ENCODE measurements at places on chromosomes 1 and 21. TPM values are rescaled to one million over a fixed set of nuclear protein-coding genes. Genes with fewer than 3 reads are reported as not detected.

Gene OLIG2
- not detected for total RNA-seq

Gene DCST1
- total RNA-seq = not detected

Gene GREM2
- total RNA-seq = not detected

Gene CLCNKA
- not detected for total RNA-seq

Gene CELF3
- total RNA-seq = not detected

Gene ETV3L
- not detected for total RNA-seq

Gene RGS7
- total RNA-seq = not detected

Measured in heart right ventricle (tissue), 16 donors.